Caki2 (cell line): ENCODE measurements at places on chromosomes 5 and 9. TPM values are rescaled to one million over a fixed set of nuclear protein-coding genes. Genes with fewer than 3 reads are reported as not detected.

- no peak for DNase-seq
These were observed 32.6 kb upstream of the TMEM250 start for GRCh38 chr9:136151214-136151804.

DNA sequence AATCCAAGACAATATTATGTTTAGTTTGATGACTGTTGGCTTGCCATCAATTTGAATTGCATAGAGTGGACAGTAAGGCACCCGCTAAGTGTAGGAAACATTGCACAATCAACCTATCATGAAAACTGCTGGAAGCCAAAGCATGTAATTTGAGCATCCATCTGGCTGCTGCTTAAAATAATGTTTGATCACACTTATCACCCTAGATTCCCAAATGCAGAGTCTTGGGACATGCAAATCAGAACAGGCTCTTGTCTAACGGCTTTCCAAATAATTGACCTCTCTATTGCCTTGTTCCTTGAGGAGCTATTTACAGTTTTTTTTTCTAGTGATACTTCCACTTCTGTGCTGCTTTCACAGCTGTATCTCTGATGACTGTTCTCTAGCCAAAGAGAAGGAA lies 342.1 kb downstream of the PRR16 start:
- no peak for DNase-seq

DNA sequence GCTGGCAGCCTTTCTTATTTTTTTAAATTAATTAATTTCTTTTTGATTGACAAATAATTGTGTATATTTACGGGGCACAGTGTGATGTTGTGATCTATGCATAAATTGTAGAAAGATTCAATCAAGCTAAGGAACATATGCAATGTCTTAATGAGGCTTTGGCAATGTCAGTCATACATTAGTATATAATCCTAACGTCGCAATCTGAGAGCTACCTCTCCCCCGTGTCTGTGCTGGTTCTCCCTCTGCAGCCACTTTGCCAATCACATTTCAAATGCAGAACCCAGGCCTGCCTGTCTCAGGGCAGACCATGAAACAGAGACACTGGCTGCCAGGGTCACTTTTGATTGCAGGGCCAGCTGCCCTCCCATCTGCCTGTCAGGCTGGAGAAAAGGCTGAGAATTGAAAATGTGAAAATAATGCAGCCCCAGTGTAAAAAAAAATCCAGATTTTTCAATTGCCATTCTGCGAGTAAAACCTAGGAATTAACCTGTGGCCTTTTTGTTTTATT lies 56.3 kb downstream of the SLC24A2 start:
- no peak for DNase-seq

Gene PDLIM4
- 1.4 TPM in 1 of 2 replicates, not detected in the other for total RNA-seq

GRCh38 chr5:92402956-92403702 lies 1020.0 kb upstream of the ARRDC3 start:
- DNase-seq = no peak

GRCh38 chr5:68928617-68929302 lies 165.1 kb upstream of the SLC30A5 start:
- DNase-seq = no peak

Gene ELL2
- 0.17 and 0.61 TPM in 2 replicates for total RNA-seq

Gene MRRF
- 52.6 and 66.4 TPM in 2 replicates for total RNA-seq

- no peak for DNase-seq
These were observed 23.7 kb downstream of the CWC27 start for GRCh38 chr5:64792469-64792868.

GRCh38 chr5:54259090-54259489 lies 51.3 kb downstream of the ARL15 start:
- DNase-seq = no peak

GRCh38 chr9:3656224-3656623 lies 130.4 kb upstream of the RFX3 start:
- DNase-seq = no peak

Gene PDE6A
- 0.07 and 0.14 TPM in 2 replicates for total RNA-seq

Gene SH3GL2
- not detected in 2 replicates for total RNA-seq

Gene SPAG8
- total RNA-seq = 0.24 TPM in 1 of 2 replicates, not detected in the other

- DNase-seq = no peak
These were observed 144.7 kb upstream of the IER5L start for GRCh38 chr9:129322641-129323375.

GRCh38 chr5:145983446-145983845 lies 47.1 kb downstream of the SH3RF2 start:
- no peak for DNase-seq
